Inflammatory macrophage treated with lipopolysaccharide for 4 hours (primary cell): ENCODE measurements at places on chromosomes 16 and 17.

GRCh38 chr17:80779336-80779735 is 212.3 kb upstream of the CHMP6 start:
- no peak for DNase-seq

GRCh38 chr17:39209317-39210092 is 9.4 kb downstream of the RPL19 start:
- DNase-seq, result peak; percentile 73

DNA sequence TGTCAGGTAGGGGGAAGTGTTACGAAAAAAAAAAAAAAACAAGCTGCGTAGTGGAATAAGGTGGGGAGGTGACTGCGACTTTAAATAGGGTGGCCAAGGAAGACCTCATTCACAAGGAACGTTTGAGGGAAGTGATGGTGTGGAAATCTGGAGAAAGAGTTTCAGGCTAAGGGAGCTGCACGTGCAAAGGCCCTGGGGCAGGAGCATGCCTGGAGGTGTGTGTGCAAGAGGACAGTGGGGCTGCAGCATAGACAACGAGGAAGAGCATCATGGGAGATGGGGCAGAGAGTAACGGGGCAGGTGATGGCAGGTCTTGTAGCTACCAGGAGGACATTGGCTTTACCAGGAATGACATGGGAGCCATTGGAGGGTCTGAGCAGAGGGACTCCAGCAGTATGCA is 12.0 kb downstream of the GSG1L start:
- DNase-seq, result no peak

- no peak for DNase-seq
Measured at GRCh38 chr17:8798846-8799569, at the start of gene MFSD6L. MFSD6L (minus strand) TSS chr17:8799365; CDS start chr17:8799120, 245 bp downstream.

- DNase-seq, result no peak
Measured at GRCh38 chr17:65018610-65019316, 37.8 kb downstream of the GNA13 start.

DNA sequence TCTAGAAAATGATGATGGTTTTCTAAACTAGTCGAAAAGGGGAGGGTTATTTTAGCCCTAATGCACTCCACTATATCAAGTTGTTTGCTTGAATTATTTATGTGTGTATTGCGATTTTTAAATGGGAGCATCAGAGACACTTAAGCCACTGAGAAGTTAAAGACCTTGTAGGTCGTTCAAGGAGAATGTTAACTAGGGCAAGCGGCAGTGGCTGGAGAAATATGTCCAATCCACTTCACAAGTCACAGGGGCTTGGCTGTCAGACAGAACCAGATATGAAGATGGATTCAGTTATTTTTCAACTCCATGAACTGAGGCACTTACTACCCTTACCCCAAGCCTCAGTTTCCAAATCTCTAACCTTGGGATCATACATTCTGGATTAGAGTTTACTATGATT is 702.0 kb downstream of the CDH11 start:
- no peak for DNase-seq

DNA sequence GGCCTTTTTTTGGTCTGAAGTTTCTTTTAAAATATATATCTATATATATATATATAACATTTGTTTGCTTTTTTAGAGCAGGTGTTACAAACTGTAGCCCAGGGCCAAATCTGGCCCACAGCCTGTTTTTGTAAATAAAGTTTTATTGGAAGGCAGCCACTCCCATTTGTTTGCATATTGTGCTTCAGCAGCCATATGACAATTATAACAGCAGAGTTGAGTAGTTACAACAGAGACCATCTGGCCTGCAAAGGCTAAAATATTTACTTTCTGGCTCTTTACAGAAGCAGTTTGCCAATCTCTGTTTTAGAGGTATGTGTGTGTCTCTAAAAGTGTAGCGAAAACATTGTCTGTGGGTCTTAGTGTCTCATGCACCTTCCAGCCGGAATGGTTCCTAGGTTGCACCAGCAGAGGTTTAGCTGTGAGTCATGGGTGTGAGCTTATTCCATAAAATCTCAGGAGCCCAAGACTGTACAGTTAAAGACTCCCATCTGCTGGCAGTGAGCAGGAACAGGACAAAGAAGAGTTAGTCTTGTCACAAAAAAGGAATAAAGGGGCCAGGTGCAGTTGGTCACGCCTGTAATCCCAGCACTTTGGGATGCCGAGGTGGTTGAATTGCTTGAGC is 23.8 kb downstream of the LCMT1 start:
- no peak for DNase-seq

DNA sequence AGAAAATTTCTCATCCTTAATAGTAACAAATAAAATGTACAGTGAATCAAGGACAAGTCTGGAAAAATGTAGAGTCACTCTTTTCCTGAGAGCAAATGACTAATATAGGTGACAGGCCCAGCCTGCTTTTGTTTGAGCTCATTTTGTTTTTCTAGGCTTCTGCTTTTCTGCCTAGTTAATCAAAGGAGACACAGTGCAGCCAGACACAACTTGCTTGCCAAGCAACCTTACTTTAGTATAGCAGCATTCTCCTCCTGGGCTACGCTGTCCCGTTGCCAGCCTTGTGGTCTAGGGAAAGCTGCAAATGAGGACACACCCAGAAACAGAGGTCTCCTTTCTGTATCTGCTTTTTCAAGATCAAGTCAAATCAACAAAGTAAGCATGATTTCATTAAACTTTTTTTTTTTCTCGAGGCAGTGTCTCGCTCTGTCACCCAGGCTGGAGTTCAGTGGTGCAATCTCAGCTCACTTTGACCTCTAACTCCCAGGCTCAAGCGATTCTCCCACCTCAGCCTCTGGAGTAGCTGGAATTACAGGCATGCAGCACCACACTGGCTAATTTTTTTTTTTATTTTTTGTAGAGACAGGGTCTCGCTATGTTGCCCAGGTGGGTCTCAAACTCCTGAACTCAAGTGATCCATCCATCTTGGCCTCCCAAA is 17.2 kb downstream of the GINS3 start:
- no peak for DNase-seq

GRCh38 chr16:25988882-25989281 is 297.1 kb downstream of the HS3ST4 start:
- DNase-seq, result no peak

- no peak for DNase-seq
Measured at GRCh38 chr16:69880640-69881133, 70.4 kb upstream of the CLEC18A start.

DNA sequence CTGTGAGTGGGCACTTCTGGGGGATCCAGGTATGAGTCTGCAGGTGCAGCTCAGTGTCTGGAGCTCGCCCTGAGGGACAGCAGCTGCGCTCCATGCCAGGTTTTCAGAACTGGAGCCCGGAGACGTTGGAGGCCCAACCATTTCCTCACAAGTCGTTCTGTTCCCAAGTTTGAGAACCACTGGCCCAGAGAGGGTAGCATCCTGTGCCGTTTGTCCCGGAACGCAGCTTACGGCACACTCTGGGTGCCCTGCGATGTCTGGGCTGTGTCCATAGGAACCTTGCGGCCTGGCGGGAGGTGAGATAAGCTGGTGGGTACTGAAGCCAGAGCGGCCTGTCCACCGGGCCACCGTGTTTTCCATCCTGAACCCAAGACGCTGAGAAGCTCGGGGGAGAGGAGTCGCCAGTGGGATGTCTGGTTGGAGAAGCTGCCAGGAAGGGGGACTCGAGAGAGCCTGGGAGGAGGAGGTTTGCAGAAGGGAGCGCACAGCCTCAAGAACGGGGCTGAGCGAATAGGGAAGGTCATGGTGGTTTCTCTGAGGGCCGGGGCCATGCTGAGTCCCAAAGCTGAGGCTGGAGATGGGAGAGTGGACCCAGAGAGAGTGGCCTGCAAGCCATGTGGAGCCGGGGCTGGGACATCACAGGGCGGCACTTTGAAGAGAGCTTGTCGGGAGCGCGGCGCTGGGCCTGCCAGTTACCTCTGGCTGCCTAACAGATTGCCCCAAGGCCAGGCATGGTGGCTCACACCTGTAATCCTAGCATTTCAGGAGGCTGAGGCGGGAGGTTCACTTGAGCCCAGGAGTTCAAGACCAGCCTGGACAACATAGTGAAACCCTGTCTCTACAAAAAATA is 211.0 kb upstream of the GSE1 start:
- DNase-seq, result no peak

DNA sequence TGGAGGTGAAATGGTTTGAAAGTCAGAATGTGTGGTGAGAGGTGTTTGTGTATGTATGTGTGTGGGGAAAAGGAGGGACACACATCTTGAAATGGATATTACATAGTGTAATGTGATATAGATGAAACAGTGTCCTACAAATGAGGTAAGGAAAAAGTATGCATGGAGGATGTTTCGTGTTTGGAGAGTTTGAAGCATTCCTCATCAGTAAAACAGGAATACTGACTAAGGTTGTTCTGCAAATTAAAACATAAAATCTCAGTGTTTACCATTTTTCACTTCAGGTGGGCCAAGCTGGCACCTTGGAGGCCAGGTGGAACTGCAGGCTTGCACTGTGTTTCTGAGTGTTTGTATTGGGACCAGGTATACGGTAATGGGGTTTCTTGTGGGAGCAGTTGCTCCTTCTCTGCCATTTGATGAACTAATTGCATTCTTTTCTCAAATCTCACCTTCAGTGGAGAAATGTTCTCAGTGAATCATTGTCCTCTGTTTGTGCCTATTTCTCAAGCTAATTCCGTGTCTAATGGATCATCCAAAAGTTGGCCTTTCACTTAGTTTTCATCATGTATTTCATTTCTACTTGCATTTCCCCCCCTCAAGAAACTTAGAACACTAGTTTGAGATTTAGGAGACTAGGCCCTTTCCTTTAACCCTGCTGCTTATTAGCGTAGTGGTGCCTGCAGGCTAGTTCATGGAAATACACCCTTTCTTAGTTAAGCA is 8.2 kb upstream of the TBKBP1 start:
- DNase-seq, result no peak

DNA sequence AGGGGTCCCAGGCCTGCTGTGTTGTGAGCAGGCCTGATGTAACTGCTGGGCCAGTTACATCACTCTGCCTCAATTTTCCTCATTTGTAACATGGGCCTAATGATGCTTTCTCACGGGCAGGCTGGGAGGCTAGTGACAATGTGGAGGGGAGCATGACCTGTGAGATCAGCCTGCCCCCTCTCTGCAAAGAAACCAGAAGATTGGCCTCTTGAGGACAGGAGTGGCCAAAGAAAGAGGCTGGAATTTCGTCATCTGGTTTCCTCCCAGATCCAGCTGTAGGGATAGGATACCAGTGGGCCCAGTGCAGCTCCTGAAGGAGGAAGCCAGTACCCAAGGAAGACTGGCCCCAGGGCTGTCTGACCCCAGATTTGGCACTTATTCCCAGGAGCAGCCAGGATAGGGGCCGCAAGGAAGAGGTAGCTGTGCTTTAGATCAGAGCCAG is 615 bp upstream of the SREBF1 start:
- peak; percentile 62 for DNase-seq

DNA sequence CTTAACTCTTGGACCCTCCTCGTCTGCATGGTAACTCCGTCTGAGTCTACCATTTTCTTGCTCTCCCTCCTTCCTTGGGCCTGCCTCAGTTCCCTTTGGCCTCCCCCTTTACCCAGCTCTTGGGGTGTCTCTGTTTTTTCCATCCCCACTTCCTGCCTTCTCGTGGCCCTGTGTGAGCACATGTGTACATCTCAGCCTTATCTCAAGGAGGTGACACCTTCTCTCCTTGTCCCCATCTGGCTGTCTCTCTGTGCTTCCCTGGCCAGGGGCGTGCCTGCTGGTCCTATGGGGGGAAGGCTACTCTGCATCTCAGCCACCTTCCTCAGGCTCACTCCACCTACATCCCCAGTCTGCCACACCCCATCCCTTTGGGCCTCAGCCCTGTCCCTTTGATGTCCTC is 6.6 kb downstream of the CTF1 start:
- no peak for DNase-seq

GRCh38 chr17:22718689-22719088 is 1026.4 kb downstream of the KCNJ18 start:
- DNase-seq, result no peak

DNA sequence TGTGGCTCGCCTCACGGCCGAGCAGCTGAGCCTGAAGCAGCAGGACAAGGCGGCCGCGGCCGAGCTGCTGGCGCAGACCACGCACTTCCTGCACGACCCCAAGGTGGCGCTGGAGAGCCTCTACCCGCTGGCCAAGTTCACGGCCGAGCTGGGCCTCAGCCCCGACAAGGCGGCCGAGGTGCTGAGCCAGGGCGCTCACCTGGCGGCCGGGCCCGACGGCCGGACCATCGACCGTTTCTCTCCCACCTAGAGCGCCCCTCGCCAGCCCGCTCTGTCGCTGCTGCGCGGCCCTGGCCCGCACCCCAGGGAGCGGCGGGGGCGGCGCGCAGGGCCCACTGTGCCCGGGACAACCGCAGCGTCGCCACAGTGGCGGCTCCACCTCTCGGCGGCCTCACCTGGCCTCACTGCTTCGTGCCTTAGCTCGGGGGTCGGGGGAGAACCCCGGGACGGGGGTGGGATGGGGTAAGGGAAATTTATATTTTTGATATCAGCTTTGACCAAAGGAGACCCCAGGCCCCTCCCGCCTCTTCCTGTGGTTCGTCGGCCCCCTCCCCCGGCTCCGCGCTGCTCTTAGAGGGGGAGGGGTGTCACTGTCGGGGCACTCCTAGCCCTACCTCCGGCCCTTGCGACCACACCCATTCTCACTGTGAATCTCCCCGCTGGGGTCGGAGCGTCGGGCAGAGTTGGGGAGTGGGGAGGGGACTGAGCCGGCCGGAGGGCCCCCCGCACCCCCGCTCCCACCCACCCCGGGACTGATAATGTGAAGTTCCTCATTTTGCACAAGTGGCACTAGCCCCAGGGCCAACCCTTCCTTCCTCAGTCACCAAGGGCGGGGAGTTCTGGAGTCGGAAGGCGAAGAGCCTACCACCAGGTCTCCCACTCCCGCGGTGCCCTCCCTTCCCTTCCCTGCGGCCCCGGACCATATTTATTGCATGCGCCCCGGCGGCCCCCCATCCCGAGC is 4.0 kb downstream of the HIC1 start:
- DNase-seq, result peak; percentile 76
